ENCODE measurements at places on chromosomes 5 and 9. TPM values are rescaled to one million over a fixed set of nuclear protein-coding genes. Genes with fewer than 3 reads are reported as not detected.
A peak's percentile ranks its signal among the peaks of the same experiment; 100 is the strongest.

BARX1 gene
- not detected for total RNA-seq

ZNF474 gene
- total RNA-seq: 0.56 TPM

- H3K4me1 ChIP-seq: peaks cover 7% of the 10 kb centered on the region
- peak; percentile 69 for DNase-seq
- no peaks in the 10 kb centered on the region for H3K27me3 ChIP-seq
- no peak overlapping the region for H3K27ac ChIP-seq
- H3K36me3 ChIP-seq: no peaks in the 10 kb centered on the region
- no peak overlapping the region for H3K4me3 ChIP-seq
Observed at GRCh38 chr5:57887851-57888621, 405.4 kb upstream of the ACTBL2 start.

DNA sequence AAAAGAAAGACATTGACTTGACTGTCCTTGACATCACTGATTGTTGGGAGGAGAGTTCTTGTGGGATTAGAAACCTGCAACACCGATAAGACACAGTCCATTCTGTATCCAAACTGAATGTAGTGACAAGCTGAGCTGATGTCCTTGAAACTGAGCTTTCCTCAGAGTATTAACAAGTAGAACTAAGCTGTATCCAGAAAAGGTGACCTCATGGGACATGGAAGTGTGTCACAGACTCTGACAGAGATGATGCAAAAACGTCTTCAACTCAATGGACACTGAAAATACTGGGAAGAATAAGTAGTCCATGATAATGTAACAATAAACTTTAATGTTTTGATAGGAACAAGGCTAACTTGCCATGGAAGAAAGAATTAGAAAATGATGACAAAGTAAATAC, 690.1 kb downstream of the CDH18 start:
- no peak for DNase-seq
- H3K27me3 ChIP-seq: no peaks in the 10 kb centered on the region
- no peaks in the 10 kb centered on the region for H3K36me3 ChIP-seq
- H3K4me3 ChIP-seq: no peak overlapping the region
- H3K27ac ChIP-seq: no peak overlapping the region

DNA sequence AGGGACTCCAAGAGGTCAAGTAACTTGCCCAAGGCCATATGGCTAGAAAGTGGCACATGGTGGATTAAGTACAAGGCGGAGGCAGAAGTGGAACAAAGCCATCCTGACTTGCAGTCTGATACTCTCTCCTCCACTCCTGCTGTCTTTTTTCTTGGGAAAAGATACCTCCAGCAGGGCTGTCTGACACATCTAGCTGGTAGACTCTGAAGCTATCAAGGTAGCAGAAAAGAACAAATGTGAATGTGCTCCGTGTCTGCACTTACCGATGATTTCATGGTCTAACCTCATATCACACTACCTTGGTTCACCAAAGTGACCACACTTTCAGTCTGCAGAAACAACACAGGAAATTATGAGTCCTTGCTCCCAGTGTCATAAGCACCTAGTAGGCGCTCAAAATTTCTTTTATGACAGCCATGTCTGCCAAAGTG, 284.8 kb downstream of the CRB2 start:
- H3K27ac ChIP-seq: no peak overlapping the region
- H3K27me3 ChIP-seq: no peaks in the 10 kb centered on the region
- no peak overlapping the region for H3K4me3 ChIP-seq
- H3K36me3 ChIP-seq: no peaks in the 10 kb centered on the region

- H3K27ac ChIP-seq: no peak overlapping the region
- no peak for DNase-seq
- no peaks in the 10 kb centered on the region for H3K27me3 ChIP-seq
- H3K4me1 ChIP-seq: peaks cover 15% of the 10 kb centered on the region
- no peak overlapping the region for H3K4me3 ChIP-seq
- H3K36me3 ChIP-seq: no peaks in the 10 kb centered on the region
Observed at GRCh38 chr5:15693382-15693728, 193.4 kb downstream of the FBXL7 start.
